CD4-positive, alpha-beta T cell (primary cell): ENCODE measurements at places on chromosomes 1 and 21. TPM values are rescaled to one million over a fixed set of nuclear protein-coding genes. Genes with fewer than 3 reads are reported as not detected.

Gene NTRK1
- 0.52 TPM for total RNA-seq

Gene HMGCS2
- total RNA-seq = not detected

Gene FCRL2
- total RNA-seq = 0.20 TPM

Gene OR2M3
- total RNA-seq = not detected

Gene CLIC6
- total RNA-seq = 0.14 TPM

Gene GPR52
- total RNA-seq = 1.1 TPM

Gene CD48
- total RNA-seq = 387 TPM

Gene ENTREP3
- 6.6 TPM for total RNA-seq

Gene C1orf210
- not detected for total RNA-seq

Gene B3GALNT2
- total RNA-seq = 5.4 TPM

Gene CD1B
- total RNA-seq = not detected

Gene LRRIQ3
- 0.25 TPM for total RNA-seq

Gene KCNQ4
- total RNA-seq = 0.25 TPM

Gene ARHGEF10L
- 0.11 TPM for total RNA-seq

Gene HNRNPCL2
- total RNA-seq = not detected

Gene TMEM81
- 2.1 TPM for total RNA-seq

Gene HTR6
- 2.2 TPM for total RNA-seq

Gene HRNR
- total RNA-seq = not detected

Gene TNFRSF8
- total RNA-seq = not detected

Gene LCE2B
- not detected for total RNA-seq

Gene RPE65
- total RNA-seq = not detected

Gene OR2T2
- total RNA-seq = not detected

Gene LYPLAL1
- total RNA-seq = 10.0 TPM

Gene DYNLT5
- not detected for total RNA-seq

Gene TIE1
- not detected for total RNA-seq

Gene AMPD1
- total RNA-seq = not detected

Gene PTPRC
- total RNA-seq = 698 TPM

Gene FCGR2B
- total RNA-seq = not detected

Gene DNM3
- 1.8 TPM for total RNA-seq

Gene FCRL1
- 0.98 TPM for total RNA-seq

Gene TPTE
- not detected for total RNA-seq

Gene TMED5
- total RNA-seq = 42.3 TPM

Gene ADCY10
- total RNA-seq = 0.11 TPM

Gene CDC42
- total RNA-seq = 379 TPM

Gene FCGR1A
- total RNA-seq = not detected

Gene SPATA45
- not detected for total RNA-seq

Gene LAMB3
- 0.31 TPM for total RNA-seq

Gene HAPLN2
- total RNA-seq = 0.44 TPM

Gene MAP3K7CL
- total RNA-seq = 4.7 TPM

Gene SH2D1B
- not detected for total RNA-seq

Gene AMY1A
- not detected for total RNA-seq

Gene SLC6A17
- not detected for total RNA-seq

Gene ASTN1
- total RNA-seq = not detected

Gene SFN
- total RNA-seq = 2.0 TPM

Gene MARK1
- not detected for total RNA-seq

Gene USP33
- total RNA-seq = 69.7 TPM

Gene SAMSN1
- total RNA-seq = 51.3 TPM

Gene ESPN
- total RNA-seq = 3.9 TPM

Gene TMEM269
- 0.60 TPM for total RNA-seq

Gene CFHR3
- total RNA-seq = not detected

Gene LCE3E
- not detected for total RNA-seq
